ENCODE measurements at places on chromosomes 3 and 15.
A peak's percentile ranks its signal among the peaks of the same experiment; 100 is the strongest.

GRCh38 chr15:78873793-78874765 lies 1.4 kb downstream of the MORF4L1 start:
- peak; percentile 39 for DNase-seq

DNA sequence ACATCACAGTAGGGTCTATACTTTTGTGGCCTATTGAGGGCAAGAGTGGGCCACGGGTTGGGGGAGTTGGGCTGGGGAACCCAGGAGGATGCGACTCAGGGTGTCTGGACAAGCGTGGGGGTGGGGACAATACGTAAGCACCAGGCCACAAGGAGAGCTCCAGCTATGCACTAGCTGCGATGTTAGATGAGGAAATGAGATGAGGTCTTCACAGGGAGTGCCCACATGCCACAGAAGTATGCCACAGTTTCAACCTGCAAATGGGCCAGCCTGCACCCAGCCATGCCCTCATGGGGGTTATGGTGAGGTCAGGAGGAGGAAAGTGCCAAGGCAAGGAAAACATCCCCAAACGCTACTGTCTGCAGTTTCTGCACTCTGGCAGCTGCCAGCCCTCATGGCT lies 30.5 kb downstream of the CACNA2D2 start:
- DNase-seq, result no peak

- no peak for DNase-seq
Measured at GRCh38 chr3:194246709-194247349, 104.3 kb downstream of the CPN2 start.

DNA sequence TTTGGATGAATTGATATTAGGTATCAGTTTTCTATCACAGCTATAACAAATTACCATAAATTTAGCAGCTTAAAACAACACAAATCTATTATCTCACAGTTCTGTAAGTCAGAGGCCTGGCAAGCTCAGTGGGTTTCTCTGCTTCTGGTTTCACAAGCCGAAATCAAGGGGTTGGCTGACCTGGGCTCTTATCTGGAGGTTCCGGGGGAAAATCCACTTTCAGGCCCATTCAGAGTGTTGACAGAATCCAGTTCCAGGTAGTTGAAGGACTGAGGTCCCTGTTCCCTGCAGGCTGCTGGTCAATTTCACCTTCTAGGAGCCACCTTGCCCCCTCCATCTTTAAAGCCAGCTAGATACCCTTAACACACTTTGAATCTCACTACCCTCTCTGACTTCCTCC lies 11.1 kb upstream of the HHATL start:
- no peak for DNase-seq

GRCh38 chr3:47464588-47464987 lies 11.2 kb downstream of the SCAP start:
- no peak for DNase-seq

DNA sequence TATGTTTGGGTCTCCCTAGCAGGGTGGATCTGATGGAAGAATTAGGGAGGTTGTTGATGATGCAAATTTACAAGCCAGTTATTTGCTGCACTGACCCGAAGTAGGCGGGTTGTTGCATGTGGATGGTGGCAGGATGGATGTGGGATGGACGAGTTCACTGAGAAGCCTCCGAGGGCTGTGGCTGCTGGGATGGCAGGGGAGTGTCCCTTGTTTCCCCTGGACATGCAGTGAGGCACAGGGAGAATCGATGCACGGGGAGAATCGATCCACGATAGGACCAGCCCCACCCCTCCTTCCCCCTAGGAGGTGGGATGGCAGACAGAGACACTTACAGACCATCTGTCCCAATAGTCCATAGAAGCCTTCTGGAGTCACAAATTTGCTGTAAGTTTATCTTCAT lies 31.0 kb upstream of the KLF13 start:
- DNase-seq, result no peak

DNA sequence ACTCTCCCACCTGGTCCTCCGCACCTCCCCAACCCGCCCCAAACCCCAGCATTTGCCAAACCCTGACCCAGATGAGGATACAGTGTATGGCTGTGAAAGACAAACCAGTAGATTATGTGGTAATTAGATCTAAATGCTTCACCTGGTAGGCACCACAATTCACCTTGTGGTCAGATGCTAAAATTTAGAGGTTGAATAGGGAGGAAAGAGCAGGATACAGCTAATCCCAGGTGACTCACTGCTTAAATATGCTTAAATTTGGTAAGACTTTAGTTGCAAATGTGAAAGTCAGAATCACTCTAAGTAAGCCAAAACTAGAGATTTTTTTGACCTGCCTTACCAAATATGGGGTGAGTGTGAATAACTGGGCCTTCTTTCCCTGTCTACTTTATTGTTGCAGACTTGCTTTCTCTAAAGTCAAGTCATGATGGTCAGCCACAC lies 105.5 kb downstream of the MME start:
- DNase-seq, result no peak

DNA sequence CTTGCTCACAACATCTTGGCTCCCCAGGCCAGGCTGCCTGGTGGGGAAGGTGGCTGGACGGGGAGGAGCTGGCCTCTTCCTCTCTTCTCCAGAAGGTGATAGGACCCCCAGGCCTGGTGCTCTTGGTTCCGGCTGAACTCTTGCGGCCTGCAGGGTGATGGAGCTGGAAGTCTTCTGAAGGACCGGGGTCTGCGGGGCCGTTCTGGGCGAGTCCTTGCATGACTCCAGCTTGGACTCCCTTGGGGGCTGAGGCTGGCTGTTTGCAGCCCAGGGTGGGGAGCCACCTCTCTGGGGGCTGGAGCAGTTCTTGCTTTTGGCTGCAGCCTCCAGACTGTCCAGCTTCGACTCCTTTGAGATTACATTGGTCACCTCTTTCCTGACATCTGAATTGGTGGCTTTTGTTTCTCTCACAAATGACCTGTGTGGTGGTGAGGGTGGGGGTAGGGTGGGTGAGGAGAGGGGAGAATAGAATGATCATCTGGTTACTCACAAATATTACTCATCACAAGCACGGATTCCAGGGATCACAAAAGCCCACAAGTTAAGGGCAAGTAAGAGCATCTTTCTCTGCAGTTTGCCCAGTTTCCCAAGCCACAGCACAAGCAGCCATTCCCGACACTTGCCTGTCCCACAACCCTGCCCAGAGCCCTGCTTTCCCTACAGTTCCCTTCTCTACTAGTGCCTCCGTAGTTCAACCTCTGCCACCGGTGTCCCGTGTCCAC lies 149.1 kb upstream of the HACD2 start:
- no peak for DNase-seq

GRCh38 chr15:34078900-34079299 lies 22.8 kb downstream of the EMC7 start:
- no peak for DNase-seq

DNA sequence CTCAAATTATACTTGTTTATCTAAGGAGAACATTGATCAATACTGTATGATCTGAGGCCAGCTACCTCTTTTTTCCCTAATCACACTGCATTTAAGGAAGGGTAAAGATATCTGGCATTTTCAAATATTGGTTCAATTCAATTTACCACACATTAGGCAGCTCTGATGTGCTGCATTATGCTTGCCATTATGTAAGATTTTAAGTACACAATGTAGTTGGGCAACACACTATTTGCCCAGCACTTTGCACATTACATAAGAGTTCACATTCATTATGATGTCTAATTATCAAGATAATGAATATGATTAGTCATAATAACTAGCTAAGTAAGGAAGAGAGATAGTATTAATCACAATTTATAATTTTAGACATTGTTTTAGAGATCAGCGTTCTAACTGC lies 196.3 kb downstream of the BCHE start:
- DNase-seq, result no peak

DNA sequence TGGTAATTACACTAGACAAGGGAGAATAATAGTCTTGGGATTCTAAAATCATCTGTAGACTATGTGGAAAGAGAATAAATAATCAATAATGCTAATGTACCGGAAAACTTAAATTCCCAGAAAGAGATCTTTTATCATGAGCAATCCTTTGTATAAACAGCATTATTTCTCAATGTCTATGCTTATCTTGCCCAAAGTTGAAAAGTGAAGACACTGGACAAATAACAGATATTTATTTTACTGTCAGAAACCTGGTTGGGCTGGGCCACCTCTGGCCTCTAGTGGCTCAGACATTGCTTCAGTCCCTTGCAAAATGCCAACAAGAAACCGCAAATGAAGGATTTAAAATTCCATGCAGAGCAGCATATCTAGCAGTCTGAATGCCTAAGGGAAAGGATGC lies 409.9 kb downstream of the FHIT start:
- DNase-seq, result no peak

DNA sequence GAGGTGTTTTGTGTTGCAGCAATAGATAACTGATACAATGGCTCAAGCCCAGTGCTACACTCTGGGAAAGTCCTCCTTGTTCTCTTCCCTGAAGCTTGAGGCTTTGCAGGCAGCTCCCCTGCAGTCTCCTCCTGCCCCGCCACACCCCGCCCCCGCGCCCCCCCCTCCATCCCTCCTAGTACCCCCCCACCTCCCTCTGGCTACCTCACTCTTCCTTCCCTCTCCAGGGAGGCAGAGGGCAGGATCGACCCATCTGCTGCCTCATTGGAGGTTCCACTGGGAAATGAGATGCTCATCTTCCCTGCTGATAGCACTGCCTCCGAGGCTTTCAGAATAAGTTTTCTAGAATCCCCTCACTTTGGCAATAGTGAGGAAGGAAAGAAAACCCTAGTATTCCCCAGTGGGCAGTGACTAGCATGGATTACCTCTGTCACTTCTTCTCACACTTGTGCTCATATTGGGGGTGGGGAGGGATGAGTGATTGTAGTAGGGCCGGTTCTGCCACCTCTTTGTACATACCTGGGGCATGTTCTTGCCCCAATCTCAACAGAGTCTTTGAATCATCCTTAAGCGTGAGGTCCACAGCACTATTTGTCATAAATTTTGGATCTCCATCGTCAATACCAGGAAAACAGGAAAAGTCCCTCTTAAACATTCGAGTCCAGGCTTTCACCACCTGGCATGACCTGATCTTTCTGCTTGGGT lies 16.3 kb upstream of the RAB7A start:
- DNase-seq, result no peak
